ENCODE measurements at places on chromosomes 3 and 15. TPM values are rescaled to one million over a fixed set of nuclear protein-coding genes. Genes with fewer than 3 reads are reported as not detected.

Gene SHF
- 0.36 TPM for total RNA-seq

Gene B3GNT5
- total RNA-seq = 24.8 TPM

Gene RLBP1
- total RNA-seq = not detected

Gene SLC28A2
- not detected for total RNA-seq

Gene NCEH1
- 37.4 TPM for total RNA-seq

Gene MTMR10
- total RNA-seq = 16.0 TPM

Gene CILP
- 0.46 TPM for total RNA-seq

Measured in A549 treated with AZD2906 at 1 μM for 4 hours (cell line).